ENCODE measurements at places on chromosomes 4 and X.

DNA sequence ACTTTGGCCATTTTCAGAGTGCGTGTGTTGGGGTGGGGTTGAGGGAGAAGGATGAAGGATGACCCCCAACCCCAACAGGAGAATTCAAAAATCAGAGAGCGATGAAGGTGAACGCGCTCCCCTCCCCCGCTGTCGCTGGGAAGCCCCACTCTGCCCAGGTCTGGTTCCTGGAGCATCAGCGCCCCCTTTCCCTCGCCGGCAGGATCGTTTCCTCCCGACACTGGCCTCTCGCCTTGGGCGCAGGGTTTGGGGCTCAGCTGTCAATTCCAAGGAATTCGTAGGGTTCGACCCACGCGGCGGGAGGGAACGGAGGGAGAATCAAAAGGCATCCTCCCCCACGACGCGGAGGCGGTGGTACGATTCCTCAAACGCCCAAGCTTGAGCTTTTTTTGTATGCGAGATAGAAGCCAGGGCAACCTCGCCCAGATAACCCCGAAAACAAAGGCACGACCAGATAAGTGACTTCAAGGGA, 1.0 kb upstream of the PDGFRA start:
- peak; percentile 80 for DNase-seq

GRCh38 chr4:141486375-141486997, 149.9 kb upstream of the IL15 start:
- DNase-seq = no peak

- no peak for DNase-seq
Measured at GRCh38 chr4:135032670-135033069, 831.1 kb upstream of the PABPC4L start.

- DNase-seq = no peak
Measured at GRCh38 chr4:123892368-123892976, 495.9 kb downstream of the SPRY1 start.

- DNase-seq = no peak
Measured at GRCh38 chrX:132031867-132032266, 8.8 kb downstream of the STK26 start.

DNA sequence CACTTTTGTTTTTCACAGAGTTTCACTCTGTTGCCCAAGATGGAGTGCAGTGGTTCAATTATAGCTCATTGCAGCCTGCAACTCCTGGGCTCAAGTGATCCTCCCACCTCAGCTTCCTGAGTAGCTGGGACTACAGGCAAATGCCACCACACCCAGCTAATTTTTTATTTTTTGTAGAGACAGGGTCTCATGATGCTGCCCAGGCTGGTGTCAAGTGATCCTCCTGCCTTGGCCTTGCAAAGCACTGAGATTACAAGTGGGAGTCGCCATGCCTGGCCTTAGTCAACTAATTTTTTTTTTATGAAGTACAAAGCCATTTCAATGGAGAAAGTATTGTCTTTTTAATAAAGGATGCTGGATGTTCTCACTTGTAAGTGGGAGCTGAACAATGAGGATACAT, 51.3 kb upstream of the UXT start:
- DNase-seq = no peak

DNA sequence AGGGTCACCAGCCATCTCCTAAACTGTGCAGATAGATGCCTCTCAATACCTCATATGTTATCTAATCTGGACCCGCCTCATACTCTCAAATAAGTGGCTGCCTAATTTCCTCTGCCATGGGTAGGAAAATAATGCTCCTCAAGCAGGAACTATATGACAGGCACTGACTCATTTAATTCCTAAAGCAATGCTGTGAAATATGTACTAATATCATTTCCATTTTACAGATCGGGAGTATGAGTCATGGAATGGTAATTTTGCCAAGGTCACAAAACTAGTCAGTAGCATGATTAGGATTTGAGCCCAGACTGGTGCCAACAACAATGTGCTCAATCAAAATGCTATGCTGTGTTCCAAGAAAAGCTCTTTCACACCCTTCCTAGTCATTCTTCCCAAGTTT, 3.0 kb upstream of the NXT2 start:
- DNase-seq = no peak

DNA sequence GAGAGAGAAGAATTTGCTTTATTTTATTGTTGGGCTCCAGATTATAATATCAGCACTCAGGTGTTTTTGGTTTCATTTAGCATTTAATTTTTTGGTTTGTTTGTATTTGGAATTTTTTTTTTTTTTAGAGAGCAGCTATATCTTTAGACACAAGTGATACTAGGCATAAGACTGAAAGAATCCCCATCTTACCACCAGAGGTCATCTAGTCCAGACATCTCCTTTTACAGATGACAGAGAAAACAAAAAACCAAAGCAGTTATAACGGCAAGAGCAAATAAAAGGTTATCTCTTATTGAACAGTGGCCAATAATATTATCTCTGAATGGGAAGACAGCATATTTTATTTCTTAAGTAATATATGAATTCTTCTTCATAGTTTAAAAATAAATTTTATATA, 22.8 kb downstream of the USP38 start:
- DNase-seq = no peak

- no peak for DNase-seq
Measured at GRCh38 chr4:122746485-122746965, 14.0 kb downstream of the BBS12 start.

DNA sequence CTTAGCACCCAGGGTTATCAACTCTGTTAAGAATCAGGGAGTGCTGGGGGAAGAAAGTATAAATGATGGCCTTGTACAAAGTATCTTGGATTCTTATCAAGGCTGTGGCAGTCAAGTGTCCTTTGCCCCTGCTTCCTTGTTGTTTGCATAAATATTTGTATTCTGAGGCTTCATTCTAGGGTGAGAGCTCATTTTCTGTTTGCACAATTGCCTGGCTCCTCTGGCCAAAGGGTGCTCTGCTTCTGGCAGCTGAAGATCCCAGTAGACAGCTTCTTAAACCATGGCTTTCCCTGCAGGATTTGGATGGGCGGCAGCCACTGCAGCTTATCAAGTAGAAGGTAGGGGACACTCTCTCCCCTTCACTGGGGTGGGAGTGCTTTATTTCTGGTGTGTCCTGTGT, at the start of gene GBA3:
Gene GBA3 (plus strand): TSS at position 202 of the 400 bp plus-strand sequence.
- no peak for DNase-seq

- DNase-seq = no peak
Measured at GRCh38 chr4:78902298-78902697, 36.9 kb downstream of the PAQR3 start.

GRCh38 chr4:189035654-189036053, 896.4 kb downstream of the TRIML1 start:
- no peak for DNase-seq

DNA sequence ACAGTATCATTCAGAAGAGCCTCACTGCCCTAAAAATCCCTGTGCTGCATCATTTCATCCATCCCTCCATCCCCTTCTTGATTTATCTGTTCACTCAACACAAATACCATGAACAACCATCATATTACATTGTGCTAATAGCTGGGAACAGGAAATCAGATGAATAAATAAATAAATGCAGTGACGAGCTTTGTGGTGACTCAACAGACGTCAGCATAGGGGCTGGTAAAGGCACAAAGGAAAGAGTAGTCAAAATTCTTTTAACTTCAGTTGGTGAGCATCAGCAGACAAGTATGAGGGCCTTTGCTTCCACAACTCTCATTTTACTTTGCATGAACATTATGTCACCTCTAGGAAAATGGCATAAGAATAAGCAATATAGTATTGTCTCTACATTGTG, 65.5 kb downstream of the EDNRA start:
- DNase-seq = no peak

DNA sequence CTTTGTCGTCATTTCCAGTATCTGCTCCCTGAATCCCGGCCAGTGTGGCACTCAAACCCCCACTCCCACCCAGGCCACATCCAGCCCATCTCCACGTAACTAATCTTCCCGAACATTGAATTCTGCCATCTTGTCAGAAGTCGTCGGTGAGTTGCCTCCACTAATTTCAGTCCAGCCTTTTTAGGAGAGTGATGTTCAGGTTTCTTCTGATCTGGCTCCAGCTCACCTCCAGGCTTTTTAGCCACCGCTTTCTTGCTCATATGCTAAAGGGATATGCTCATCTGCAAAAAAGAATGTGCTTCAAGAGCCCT, 1.3 kb downstream of the TMEM165 start:
- DNase-seq = no peak

- no peak for DNase-seq
Measured at GRCh38 chr4:16199093-16199492, 27.2 kb downstream of the TAPT1 start.

DNA sequence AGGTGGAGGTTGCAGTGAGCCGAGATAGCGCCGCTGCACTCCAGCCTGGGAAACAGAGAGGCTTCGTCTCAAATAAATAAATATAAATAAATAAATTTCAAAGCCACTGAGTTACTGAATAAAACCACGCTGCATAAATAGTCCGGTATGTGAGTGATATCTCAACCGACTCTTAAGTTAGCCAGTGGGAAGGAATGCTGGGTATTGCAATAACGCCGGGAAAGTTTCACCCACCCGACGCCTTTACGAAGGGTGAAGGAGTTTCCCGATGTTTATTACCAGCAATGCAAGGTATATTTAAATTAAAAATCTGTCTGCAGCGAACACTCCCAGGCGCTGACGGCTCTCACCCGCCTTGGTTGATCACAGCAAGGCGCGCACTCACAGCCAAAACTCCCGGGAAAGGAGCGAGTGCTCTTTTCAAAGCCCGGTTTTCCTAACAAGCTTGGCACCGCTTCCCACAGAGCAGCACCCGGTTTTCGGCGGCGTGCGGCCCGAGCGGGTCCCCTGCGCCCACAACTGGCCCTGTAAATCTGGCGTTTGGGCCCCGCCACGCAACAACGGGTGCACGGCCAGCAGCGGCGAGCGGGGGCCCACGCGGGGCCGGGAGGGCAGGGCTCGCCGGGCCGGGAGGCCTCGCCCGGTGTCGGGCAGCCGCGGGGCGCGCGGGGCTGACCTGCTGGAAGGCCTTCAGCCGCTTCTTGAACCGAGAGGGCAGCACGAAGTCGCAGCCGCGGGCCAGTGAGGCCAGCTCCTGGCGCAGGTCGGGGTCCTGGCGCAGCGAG, 13.7 kb downstream of the PPP2R3B start:
- no peak for DNase-seq

DNA sequence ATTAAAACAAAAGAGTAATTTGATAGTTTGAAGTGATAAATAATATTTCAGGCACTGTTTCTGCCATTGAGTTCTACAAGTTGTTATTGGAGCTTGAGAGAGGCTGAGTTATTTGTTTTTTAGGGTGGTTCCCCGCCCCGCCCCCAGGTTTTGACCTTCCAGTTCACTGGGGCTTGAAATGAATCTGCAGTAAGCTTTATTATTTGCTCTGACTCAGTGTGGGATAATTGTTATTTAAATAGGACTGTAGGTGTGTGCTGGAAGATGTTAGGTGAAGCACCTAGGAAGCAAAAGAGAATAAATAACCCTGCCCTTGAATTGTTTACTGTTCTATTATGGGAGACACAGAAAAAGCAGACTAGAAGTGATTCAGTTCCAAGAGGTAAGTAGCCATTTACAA, 81.2 kb upstream of the KCNIP4 start:
- no peak for DNase-seq

All from left ventricle myocardium inferior (tissue), 1 donor.